ENCODE measurements at places on chromosomes 3 and 15. TPM values are rescaled to one million over a fixed set of nuclear protein-coding genes. Genes with fewer than 3 reads are reported as not detected.

DNA sequence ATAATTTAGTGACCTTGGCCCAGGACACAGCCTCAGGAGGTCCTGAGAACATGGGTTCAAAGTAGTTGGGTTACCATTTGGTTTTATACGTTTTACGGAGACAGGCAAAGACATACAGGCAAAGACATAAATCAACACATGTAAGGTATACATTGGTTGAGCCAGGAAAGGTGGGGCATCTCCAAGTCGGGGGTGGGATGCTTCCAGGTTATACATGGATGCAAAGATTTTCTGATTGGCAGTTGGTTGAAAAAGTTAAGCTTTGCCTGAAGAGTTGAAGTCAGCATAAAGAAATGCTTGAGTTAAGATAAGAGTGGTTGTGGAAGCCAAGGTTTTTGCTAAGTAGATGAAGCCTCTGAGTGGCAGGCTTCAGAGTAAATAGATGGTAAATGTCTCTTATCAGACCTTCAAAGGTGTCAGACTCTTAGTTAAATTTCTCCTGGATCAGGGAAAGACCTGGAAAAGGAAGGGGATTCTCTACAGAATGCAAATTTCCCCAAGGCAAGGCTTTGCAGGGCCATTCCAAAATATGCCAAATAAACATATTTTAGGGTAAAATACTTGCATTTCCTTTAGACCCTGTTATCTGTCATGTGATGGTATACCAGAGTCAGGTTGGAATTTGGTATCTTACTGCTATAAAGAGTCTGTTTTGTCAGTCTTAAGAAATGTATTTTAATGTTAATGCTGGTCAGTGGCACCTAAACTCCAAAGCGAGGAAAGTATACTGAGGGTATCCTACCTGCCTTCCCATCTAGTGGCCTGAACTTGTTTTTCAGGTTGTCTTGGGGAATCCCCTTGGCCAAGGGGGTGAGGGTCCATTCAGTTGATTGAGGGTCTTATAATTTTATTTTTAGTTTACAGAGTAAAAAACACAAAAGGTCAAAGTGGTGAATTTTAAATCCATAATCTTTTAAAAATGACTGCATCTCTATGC, 8.2 kb upstream of the PDHB start:
- DNase-seq, result no peak
- H3K4me1 ChIP-seq, result no peaks in the 10 kb centered on the region
- no peaks in the 10 kb centered on the region for H3K36me3 ChIP-seq
- no peaks in the 10 kb centered on the region for H3K27me3 ChIP-seq
- H3K27ac ChIP-seq, result no peak overlapping the region
- no peak overlapping the region for H3K4me3 ChIP-seq

DNA sequence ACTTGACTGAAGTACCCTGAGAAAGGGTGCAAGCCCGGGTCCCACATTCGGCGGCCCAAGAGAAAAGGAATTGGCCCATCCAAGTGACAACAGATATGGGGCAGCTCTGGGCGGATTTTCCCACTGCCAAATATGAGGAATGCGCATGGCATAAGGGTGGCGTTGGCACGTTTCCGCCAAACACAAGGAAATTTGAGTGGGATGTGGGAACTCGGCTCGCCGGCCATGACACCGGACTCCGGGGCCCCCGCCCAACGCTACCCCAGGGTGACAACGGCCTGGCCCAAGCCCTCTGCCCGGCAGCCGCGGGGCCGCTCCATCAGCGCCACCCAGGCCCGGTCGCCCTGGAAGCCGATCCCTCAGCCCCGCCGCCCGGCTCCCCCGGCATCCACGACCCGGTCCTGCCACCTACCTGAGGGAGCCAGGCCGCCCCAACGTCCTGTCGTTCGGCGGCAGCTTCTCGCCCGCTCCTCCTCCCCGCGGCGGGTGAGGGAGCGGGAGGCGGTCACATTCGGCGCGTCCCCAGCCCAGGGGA, 449 bp downstream of the RAF1 start:
- H3K4me1 ChIP-seq, result peaks cover 32% of the 10 kb centered on the region
- H3K27me3 ChIP-seq, result no peaks in the 10 kb centered on the region
- no peaks in the 10 kb centered on the region for H3K36me3 ChIP-seq
- DNase-seq, result peak; percentile 49
- peak overlapping the region; percentile 96 for H3K27ac ChIP-seq
- peak overlapping the region; percentile 99 for H3K4me3 ChIP-seq

DNA sequence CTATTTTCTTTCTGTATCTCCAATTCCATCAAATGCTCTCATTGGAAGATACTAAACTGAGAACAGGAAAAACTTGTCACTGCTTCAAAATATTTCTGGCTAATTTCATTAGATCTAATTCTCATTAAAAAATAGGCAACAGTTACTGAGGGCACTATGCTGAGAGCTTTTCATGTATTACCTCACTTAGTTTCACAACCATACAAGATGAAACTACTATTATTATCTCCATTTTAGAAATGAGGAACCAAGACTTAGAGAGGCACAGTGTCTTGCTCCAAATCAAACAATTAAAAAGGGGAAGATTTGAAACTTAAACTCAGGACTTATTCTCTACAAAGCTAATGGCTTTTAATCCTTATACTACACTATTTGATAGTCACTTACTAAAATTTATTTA, 7.2 kb upstream of the OTOL1 start:
- no peaks in the 10 kb centered on the region for H3K27me3 ChIP-seq
- H3K4me3 ChIP-seq, result no peak overlapping the region
- H3K36me3 ChIP-seq, result no peaks in the 10 kb centered on the region

DNA sequence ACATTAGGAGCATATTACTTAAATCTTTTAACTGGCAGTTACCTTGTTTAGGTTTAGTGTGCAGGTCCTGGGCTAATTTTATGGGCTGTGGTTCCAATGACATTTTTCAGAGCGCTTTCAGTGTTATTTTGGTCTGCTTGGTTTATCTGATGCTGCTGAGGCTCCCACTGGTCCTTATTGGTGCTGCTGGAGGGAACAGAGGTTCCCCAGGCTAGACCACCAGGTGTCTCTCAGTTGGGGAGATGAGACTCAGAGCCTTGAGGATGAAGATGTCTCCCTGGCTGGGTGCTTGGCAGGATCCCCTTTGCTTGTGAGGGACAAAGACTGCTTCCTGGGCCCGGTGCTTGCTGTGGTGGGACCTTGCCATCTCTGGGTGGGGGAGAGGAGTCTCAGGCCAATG, 28.3 kb upstream of the TASOR start:
- H3K27ac ChIP-seq, result no peak overlapping the region
- H3K4me1 ChIP-seq, result no peaks in the 10 kb centered on the region
- H3K4me3 ChIP-seq, result no peak overlapping the region
- no peak for DNase-seq
- H3K36me3 ChIP-seq, result no peaks in the 10 kb centered on the region

DNA sequence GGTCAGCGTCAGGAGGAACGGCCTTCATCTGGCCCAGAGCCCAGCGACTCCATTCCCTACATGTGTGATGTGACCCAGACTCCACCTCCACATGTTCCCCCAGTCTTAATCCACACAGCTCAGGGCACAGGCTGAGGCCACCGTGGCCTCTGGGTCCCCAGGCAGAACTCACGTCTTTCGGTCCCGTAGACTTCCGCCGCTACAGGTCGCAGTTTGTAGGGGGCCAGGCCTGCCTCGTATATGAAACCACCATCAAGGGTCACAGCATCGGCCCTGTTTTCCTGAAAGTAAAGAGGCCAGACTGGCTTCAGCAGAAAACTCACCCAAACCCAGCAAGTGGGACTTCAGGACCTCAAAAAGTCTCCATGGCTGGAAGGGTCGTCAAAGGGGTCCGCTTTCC, 8.6 kb downstream of the LTF start:
- H3K27ac ChIP-seq, result no peak overlapping the region
- H3K27me3 ChIP-seq, result peaks cover 4% of the 10 kb centered on the region
- H3K36me3 ChIP-seq, result no peaks in the 10 kb centered on the region
- DNase-seq, result no peak
- H3K4me1 ChIP-seq, result no peaks in the 10 kb centered on the region

GRCh38 chr3:51999846-52000245, 4.2 kb upstream of the RPL29 start:
- no peak overlapping the region for H3K27ac ChIP-seq
- no peak for DNase-seq
- peaks cover 1% of the 10 kb centered on the region for H3K36me3 ChIP-seq
- no peak overlapping the region for H3K4me3 ChIP-seq

DNA sequence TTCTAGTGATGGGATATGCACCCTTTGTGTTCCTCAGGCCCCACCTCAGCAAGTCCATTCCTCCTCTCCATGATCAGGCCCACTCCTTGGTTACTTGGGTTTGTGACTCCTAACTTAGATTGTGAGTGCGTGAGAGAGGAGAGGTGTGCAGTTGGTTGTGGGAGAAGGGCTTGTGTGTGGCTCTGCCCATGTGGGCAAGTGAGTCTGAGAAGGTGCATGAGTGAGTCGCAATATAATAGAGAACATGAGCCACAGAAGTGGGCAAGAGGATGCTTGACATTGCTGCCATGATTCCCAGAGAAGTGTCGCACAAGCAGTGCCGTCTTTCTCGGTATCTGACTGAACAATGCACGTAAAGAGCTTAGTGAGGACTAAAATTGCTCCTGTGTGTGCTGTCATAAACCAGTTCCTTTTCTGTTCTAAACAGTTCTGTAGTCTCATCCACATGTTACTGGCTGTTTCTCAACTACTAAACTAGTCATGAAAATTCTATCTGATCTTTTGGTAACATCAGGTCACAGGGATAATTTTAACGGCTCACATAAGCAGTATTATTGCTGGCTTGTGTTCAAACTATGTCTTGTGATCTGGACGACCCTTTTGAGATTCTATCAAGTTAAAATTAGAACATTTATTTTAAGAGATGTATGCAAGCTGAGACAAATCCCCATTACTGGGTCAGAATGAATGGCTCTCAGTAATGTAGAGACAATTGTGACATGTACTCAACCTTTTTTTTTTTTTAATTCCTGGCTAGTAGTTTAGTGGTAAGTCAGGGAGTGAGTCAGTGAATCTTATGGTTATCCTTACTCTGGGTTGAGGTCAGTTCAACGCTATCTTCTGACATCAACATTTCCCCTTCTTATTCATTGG, 25.6 kb downstream of the GYG1 start:
- DNase-seq, result no peak
- H3K4me1 ChIP-seq, result no peaks in the 10 kb centered on the region
- H3K36me3 ChIP-seq, result peaks cover 5% of the 10 kb centered on the region
- H3K4me3 ChIP-seq, result no peak overlapping the region
- H3K27me3 ChIP-seq, result no peaks in the 10 kb centered on the region

DNA sequence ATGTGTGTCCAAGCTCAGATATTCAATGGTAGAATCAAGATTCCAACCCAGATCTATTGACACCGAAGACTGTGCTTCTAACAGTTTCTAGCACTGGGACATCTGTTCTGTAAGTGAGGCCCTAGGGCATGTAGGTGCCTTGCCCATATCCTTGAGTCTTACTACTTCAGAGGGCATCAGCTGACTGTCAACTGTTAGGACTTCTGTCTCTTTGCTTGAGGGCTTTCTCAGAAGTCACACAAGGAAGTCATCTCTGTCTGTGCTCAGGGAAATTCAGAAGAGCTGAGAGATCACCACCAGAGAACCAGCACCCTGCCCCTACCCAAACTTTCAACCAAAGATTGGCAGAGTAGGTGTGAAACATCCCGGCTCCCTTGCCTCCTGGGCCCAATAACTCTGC, 403.6 kb upstream of the PROK2 start:
- no peaks in the 10 kb centered on the region for H3K36me3 ChIP-seq
- H3K4me1 ChIP-seq, result no peaks in the 10 kb centered on the region
- H3K27ac ChIP-seq, result no peak overlapping the region
- DNase-seq, result no peak
- no peak overlapping the region for H3K4me3 ChIP-seq

- DNase-seq, result no peak
- no peak overlapping the region for H3K4me3 ChIP-seq
- H3K27ac ChIP-seq, result no peak overlapping the region
- no peaks in the 10 kb centered on the region for H3K27me3 ChIP-seq
- H3K36me3 ChIP-seq, result no peaks in the 10 kb centered on the region
Measured at GRCh38 chr3:64266983-64267382, 41.7 kb upstream of the PRICKLE2 start.

DNA sequence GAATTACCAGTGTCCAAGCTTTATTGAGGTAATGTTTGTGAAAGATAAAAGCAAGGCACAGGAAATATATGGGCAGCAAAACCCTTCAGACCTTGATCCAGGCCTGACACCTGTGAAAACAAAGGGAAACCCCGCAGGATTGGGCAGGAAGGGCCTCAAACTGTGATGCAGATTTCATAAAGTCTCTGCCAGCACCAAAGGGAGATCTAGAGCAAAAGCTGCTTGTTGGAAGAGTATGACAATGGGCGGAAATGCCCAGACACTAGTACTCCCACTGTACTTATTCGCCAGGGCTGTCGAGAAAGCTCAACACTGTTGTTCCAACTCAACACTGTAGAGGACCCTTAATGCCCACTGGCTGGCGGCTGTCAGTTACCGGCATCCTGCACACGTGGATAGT, 207.9 kb downstream of the CD47 start:
- H3K27ac ChIP-seq, result no peak overlapping the region
- H3K4me1 ChIP-seq, result no peaks in the 10 kb centered on the region
- H3K27me3 ChIP-seq, result no peaks in the 10 kb centered on the region
- no peak overlapping the region for H3K4me3 ChIP-seq
- no peaks in the 10 kb centered on the region for H3K36me3 ChIP-seq

DNA sequence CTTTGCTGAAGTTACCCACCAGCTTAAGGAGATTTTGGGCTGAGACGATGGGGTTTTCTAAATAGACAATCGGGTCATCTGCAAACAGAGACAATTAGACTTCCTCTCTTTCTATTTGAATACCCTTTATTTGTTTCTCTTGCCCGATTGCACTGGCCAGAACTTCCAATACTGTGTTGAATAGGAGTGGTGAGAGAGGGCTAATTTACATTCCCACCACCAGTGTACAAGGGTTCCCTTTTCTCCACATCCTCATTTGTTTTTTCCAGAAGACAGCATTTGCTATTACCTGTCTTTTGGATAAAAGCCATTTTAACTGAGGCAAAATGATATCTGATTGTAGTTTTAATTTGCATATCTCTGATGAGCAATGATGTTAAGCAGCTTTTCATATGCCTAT, 329.9 kb upstream of the TPRG1 start:
- no peak for DNase-seq
- no peak overlapping the region for H3K4me3 ChIP-seq

Gene ZNF280D
- 20.2 TPM for total RNA-seq

Gene TBC1D23
- total RNA-seq, result 21.0 TPM

Data from CD8-positive, alpha-beta memory T cell (primary cell).